Hepatic stellate cell (primary cell): ENCODE measurements at places on chromosomes 12 and 14.

GRCh38 chr12:8123124-8123912 lies at the start of gene CLEC4A:
TSS of gene CLEC4A (plus strand) at chr12:8123617. CDS start at chr12:8123879, 262 bp downstream.
- no peak for DNase-seq

GRCh38 chr12:63888908-63889635 lies 44.6 kb downstream of the SRGAP1 start:
- DNase-seq: peak; percentile 44

DNA sequence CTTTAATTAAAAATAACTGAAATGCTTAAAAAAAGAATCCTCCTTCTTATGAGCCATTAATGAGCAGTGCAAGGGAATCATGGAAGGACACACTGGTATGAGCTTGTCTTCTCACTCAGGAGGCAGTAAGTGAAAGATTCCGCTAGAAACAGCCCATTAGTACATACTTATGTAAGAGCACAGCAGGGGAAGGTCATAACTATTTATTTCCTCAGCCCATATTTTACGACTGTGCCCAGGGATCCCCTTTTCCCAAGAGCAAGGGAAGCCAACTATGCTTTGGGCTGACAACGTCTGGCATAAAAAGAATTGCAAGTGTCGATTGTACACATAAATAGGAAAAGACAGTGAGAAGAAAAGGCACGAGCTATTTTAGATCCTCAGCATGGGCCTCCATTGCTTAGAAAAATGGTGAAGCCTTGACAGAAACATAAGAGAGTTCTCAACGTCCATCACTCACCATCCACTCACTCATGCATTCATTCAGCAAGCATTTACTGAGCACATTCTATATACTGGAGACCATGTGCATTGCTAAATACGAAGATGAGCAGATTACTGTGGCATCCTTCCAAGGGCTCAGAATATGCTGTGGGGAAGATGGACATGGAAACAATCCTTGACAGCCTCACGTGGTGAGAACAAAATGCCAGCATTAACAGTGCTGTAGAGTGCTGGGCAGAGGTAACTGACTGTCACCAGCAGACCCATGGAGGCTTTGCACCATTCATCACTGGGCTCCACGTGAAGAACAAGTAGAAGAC lies 152.7 kb downstream of the NTF3 start:
- DNase-seq: no peak

GRCh38 chr12:47825173-47825639 lies 5.5 kb upstream of the HDAC7 start:
- no peak for DNase-seq

DNA sequence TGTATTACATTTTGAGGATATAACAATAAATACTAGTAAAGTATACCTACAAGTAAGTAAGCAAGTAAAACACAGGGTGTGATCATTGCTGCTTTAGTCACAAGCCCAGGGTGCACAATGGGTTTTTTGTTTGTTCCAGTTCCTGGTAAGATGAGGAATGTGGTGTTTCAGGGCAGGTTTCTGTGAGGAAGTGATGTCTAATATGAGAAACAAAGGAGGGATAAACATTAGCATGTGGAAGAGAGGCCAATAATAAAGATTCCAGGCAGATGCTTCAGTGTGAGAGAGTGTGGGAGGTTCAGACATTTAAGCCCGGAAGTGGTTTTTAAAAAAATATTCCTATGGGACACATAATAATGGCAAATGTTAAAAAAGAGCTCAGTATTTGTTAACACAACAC lies 808.1 kb upstream of the USP15 start:
- no peak for DNase-seq

DNA sequence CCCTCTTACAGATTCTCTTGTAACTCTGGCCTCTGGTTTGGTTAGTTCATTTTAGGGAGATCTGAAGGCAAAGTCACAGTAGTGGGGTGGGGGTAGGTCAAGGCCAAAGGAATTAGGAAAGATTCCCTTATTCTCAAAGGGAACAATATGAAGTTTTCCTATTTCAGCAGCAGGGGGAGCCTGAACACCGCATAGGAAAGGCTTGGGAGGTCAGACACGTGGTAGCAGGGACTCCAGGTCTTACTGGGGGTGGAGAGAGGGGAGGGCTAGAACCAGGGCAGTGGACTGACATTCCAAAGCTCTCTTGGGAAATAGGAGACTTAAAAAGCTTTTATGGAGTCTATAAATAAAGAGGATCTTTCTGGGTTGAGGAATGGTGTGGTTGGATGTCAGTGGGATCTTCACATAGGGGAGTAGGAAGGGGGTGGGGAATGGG lies 1.3 kb downstream of the ZC3H10 start:
- DNase-seq: peak; percentile 98

GRCh38 chr12:116918464-116918863 lies 7.7 kb downstream of the FBXW8 start:
- DNase-seq: no peak

DNA sequence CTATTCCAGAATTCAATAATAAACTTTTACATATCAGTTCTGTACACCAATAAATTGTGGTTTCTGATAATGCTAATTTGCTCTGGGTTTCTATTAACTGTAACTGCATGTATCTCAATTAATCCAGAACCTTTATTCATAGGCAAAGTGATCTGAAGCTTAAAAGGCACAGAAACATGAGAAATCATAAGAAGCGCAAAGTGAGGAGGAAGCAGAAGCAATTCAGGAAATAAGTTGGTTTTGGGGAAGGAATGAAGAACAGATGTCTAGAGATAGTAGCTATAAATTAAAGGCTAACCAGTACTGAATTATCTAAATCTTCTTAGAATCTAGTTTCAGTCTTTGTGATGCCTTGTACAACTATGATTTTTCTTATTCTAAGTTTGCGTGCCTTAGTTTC lies 24.6 kb downstream of the KERA start:
- no peak for DNase-seq

- peak; percentile 47 for DNase-seq
Observed at GRCh38 chr14:89366864-89367778, 49.9 kb downstream of the FOXN3 start.

- DNase-seq: no peak
Observed at GRCh38 chr14:90871605-90872233, 55.5 kb upstream of the TTC7B start.

DNA sequence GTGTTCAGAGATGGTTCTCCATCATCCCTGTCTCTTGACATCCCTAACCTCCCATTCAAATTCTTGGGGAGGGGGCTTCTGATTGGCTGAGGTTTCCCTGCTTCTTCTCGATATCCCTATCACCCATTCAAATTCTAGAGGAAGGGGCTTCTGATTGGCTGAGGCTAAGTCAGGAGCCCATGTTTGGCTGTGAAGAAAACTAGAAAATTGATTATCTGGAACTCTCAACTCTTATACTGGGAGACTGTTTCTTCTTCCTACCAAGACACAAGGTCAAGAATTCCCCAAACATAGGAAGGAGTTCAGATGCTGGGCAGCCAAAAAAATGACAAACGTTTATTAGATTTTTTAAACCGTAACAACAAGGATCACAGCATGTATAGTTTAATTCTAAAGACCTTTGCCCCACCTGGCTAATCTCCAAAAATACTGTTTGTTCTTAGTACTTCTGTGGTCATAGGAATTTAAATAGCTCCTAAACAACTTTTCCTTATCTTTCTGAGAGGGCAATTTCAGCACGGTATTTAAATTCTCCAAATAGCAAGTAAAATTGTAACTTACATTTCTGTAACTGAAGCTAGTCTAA lies 26.4 kb downstream of the SPIC start:
- DNase-seq: no peak

DNA sequence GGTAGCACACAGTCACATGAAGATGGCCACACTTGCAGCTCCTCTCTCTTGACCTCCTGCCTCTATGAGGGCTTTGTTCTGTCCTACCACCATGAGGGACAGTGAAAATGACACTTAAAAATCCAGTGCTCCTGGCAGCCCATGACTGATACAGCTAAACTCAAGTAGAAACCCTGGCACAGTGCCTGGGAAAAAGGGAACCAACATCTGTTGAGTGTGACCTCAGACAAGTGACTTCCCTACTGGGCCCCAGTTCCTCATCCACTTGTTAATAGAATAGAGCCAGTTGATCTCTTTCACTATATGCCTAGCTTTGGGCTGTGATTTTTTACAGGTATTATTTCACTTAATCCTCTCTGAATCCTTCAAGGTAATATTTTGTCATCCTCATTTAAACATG lies 4.8 kb downstream of the GUCY2C start:
- no peak for DNase-seq

DNA sequence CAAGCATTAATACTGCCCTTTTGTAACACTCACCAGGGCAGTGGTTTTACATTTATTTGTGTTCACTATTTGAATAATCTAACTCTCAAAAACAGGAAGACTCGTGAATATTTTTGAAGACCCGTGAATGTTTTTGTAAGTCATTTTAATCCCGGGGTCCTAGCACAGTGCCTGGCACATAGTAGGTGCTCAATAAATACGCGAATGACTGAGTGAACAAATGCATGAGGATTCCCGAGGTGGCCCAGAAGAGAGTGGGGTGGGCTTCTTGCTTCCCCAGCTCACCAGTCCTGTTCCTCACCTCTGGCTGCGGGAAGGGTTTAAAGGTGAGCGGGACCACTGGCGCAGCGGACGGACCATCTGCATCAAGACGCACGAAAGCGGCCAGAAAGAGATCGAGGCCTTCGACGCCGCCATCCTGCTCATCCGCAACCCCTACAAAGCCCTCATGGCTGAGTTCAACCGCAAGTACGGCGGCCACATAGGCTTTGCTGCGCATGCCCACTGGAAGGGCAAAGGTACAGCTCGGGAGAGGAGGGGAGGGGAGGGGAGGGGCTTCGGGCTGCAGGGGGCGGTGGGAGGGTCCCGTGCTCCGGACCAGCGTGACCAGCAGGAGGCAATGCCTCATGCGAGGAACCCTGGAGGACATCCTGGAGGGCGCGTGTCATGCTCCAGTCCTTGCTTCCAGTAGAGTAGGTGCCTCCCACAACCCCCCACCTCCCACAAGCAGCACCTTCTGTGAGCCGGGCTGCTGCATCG lies 98.9 kb downstream of the CMKLR1 start:
- no peak for DNase-seq

DNA sequence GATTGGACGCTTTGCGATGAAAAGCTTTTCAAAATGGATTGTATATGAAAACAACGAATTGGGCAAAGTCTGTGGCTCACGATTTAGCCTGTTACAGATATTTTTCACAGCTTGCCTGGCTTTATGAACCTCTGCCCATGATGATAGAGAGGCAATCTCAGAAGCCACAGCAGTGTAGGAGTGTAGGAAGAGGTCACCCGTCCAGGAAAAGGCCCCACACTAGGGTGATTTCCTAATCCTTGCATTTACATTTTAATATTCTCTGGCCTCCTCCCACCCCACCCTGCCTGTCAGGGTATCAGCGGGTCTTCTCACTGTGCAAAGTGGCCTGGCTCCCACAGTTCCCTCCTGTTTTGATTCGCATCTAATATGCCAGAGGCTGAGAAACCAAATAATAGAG lies 81.8 kb upstream of the FOXN3 start:
- no peak for DNase-seq

GRCh38 chr12:85855305-85855704 lies 18.8 kb upstream of the NTS start:
- DNase-seq: no peak

DNA sequence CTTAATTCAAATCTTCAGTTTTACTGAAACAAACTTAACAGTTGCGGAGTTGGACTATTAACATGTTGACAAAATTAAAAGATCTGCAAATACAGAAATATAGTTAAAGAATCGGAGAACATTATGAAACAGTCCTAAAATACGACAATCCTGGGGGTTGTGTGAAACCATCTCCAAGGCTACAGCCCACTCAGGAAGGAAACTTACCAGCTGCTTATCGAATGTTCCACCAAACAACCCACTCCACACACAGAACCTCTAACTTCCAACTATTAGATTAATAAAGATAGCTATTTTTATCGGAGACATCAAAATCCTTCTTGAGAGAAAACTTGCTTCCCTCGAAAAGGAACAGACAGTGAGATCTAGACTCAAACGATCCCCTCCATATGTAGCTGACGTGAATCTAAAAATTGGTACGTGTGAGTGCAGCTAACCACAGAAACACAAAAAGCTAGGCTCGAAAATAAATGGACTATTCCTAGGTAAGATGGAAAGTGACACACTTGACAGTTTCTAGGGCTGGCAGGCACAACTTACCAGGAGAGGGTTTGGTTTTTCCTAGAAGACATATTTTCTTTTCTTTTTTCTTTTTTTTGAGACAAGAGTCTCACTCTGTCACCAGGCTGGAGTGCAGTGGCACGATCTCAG lies 12.9 kb downstream of the VPS37B start:
- DNase-seq: no peak
